ENCODE measurements at places on chromosomes 13 and 19.

DNA sequence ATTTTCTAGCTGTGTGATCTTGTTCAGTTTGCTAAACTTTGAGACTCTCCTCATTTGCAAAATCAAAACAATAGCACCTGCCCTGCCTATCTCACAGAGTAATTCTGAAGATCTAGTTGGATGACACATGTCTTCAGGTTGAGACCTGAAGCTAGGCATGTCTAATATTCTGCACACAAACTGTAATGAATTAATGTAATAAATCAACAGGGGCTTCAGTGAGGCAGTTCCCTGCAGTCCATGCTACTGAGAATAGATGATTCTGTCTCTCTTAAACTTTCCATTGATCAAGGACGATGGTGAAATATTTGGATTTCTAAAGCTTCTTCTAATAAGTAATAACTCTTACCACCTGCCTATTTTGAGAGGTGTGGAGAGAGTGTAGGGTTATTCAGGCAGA is 268.1 kb upstream of the TMTC4 start:
- DNase-seq: no peak

DNA sequence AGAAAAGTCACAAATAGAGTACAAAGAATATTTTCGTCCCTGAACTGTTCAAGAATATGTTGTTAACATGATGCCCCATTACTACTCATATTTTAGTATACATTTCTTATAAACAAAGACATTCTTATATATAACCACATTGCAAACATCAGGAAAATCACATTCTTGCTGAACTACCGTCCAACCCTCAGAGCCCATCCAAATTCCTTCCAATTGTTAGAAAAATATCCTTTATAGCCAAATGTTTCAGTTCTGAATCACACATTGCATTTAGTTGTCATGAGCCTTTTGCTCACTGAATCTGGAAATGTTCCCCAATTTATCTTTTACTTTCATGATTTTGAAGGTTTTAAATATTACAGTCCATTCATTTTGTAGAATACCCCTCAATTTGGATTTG is 467.8 kb upstream of the ARGLU1 start:
- no peak for DNase-seq

- DNase-seq: no peak
These were observed 32.0 kb upstream of the CXCL17 start for GRCh38 chr19:42474743-42475142.

DNA sequence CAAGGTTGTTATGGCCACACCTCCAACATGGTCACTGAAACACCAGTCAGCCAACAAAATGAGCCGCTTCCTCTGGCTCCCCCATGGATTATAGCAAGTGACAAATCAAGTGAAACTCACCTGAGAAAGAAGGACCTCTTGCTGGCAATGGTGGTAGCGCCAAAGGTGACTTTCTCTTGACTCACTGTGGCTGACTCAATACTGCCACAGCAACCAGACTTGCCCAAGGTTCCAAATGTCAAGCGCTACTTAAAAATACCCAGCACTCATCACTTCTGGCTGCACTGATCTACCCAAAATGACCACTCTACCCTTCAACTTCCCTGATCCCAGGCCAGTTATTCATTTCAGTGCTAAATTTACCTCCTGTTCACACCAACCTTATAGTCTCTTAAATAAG is 495.5 kb downstream of the FOXO1 start:
- DNase-seq: no peak

DNA sequence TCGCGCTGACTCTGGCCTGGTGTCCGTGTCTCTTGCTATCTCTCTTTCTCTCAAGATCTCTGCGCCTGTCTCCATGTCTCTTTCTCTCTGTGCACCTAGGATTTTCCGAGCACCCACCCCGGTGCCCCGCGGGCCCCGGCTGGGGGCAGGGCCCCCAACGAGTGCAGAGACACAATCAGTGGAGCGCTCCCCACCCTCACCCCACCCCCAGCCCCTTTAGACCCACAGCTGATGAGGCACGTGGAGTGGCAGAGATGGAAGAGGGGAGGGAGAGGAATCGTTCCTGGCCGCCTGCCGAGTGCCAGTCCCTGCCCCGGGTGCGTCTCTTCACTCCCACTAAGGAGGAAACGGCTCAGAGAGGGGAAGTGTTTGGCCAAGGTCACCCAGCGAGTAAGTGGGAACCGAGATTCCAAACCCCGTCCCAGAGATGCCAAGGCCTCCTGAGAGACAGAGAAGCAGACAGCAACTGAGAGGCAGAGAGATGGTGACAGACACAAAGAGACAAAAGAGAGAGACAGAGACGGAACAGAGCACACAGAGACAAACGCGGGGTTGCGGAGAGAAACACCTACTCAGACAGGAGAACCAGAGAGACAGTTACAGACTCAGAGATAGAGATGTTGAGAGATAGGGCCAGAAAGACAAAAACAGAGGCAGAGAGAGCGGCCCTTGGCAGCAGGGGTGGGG is 626 bp upstream of the BCL3 start:
- peak; percentile 56 for DNase-seq

- DNase-seq: no peak
These were observed 56.1 kb downstream of the MRPL57 start for GRCh38 chr13:21232599-21232998.

- DNase-seq: no peak
These were observed 207.5 kb downstream of the SLITRK5 start for GRCh38 chr13:87878706-87879105.

DNA sequence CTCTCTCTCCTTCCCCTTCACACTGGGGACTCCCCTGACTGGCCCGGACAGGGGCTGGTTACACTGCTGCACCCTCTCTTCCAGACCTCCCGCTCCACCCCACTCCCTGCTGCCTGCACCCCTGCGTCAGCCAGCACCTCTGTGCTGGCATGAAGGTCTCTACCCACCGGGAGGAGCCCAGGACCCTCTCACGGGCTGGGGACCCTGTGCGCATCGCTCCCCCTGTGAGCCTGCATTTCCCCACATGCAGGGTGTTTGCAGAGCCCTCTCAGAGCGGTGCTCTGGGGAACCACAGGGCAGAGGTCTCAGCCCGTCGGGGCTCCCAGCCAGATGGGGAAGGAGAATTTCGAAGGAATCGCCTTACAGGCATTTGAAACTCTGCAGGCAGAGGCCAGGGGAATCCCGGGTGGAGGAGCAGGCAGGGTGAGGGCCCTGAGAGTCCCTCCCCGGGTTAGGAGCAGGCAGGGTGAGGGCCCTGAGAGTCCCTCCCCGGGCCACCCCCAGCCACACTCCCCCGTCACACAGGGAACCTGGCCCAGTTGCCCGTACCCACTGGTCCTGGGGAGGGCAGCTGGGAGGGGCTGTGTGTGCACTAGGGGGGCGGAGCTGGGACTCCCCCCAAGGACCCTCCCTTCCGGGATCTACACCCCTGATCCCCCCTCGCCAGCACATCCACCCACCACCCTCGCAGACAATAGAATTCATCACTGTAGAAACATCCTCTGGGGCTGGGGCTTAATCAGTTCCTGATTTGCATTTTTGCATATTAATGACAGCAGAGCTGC is 16.3 kb upstream of the TCF3 start:
- DNase-seq: no peak

GRCh38 chr13:104832231-104832630 is 1703.2 kb downstream of the EFNB2 start:
- DNase-seq: no peak
